ENCODE measurements at places on chromosomes 11 and 22. TPM values are rescaled to one million over a fixed set of nuclear protein-coding genes. Genes with fewer than 3 reads are reported as not detected.
A peak's percentile ranks its signal among the peaks of the same experiment; 100 is the strongest.

- no peak for DNase-seq
These were observed 29.5 kb downstream of the C2CD3 start for GRCh38 chr11:74141241-74141695.

DNA sequence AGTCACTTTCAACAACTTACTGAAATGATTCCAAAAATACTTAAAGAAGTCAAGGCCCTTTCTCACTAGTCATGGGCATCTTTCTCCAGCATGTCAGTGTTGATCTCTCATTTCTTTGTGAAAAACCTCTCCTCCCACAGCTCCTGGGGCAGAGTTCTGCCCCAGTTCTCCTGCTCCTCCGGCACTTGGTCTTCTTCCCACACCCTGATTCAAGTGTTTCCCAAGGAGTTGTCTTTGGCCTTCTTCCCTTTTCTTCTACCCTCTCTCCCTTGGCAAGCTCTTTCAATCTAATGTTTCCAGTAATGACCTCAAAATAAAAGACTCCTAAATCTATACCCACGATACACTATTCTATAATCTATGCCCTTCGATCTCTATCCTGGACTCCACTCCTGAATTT is 42.1 kb upstream of the CCDC34 start:
- no peak for DNase-seq

- DNase-seq: no peak
These were observed 12.0 kb downstream of the YWHAH start for GRCh38 chr22:31956360-31956759.

DNA sequence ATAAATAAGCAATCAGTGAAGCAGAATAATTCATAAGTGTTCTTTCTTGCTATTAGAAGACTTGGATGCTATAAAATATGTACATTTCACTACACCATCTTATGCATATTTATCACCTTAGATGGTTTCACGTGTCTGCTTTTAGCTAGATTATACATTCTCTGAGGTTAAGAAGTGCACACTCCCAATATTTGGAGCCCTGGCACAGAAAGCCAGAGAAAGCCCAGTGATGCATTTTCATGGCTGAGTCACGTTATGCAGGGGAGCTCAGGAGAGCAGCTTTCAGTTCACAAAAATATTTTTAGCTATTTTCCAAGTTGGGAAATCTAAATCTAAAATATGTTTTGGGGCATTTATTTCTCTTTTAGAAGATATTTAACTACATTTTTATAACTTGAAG is 5.1 kb upstream of the TP53AIP1 start:
- DNase-seq: no peak

DNA sequence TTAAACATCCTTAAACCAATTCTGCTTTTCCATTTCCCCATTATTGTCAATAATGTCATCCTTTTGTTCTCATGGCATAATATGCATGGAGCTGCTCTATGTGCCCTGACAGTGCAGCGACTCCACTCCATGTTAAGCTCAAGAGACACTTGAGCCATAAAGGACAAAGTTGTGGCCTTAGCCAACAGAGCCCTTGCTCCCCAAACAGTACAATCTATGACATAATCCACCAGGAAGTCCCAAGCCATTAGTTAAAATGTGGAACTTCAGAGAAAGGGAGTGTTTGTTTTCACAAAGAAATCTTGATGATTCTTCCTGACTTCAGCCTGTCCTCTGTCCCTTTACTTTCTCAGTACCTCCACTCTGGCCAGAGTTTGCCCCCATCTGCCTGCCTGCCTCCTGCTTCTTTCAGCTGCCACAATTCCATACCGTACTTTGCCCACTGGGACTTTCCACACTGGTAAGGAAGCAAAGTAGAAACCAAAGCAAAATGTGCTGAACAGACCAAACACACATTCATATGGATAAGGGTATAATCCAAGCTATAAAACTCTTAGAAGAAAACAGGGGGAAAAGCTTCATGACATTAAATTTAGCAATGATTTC is 46.3 kb upstream of the ZC3H12C start:
- DNase-seq: no peak

GRCh38 chr11:95659088-95659487 is 130.5 kb downstream of the FAM76B start:
- DNase-seq: no peak

- peak; percentile 26 for DNase-seq
These were observed 16.2 kb downstream of the EIF4G2 start for GRCh38 chr11:10792385-10793068.

DNA sequence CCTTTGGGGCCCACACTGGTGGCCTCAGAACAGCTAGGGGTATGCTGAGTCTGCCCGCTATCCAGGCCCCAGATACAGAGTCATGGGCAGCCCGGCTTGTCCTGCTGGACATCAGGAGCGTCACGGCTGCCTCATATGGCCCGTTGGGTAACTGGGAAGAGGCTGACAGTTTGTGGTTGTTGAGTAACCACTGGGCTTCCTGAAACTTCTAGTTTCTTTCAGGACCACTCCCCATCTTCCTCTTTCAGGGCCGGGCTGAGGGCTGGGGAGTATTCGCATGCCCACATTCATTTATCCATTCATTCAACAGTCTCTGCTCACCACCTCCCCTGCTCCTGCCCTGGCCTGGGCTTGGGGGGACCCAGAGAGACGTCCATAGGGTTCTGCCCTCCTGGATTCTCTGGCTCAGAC is 13.4 kb upstream of the P2RY2 start:
- DNase-seq: no peak

DNA sequence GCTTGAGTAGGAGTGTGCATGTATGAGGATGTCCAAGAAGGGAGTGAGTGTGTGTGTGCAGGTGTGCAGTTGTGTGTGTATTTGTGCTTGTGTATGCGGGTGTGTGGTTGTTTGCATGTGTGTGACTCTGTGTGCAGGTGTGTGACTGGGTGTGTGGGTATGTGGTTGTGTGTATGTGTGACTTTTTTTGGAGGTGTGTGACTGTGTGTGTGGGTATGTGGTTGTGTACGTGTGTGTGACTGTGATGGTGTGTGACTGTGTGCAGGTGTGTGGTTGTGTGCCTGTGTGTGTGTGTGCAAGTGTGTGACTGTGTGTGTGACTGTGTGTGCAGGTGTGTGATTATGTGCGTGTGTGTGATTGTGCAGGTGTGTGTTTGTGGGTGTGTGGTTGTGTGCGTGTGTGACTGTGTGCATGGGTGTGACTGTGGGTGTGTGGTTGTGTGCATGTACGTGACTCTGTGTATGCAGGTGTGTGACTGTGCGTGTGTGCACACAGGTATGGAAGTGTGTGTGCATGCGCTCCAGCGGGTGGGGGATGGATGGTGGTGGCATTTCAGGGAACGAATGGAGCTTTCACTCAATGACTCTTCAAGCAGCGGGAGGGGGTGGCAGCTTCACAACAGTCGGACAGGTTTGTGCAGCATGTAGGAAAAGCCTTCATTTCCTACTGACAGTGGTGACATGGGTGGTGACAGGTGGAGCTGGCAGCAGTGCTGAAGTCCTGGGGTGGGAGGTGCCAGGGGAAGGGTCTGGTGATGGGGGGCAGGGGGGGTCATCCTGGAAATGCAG is 47.6 kb downstream of the CACNA1I start:
- DNase-seq: no peak

GRCh38 chr11:14973621-14974514 is 1.7 kb upstream of the CALCA start:
- DNase-seq: no peak

TPCN2 gene
- total RNA-seq: 8.9 TPM

GRK3 gene
- 7.6 TPM for total RNA-seq

TIGD3 gene
- total RNA-seq: 0.89 TPM
